ENCODE measurements at places on chromosomes 6 and 20.

GRCh38 chr6:37530297-37530696 is 30.6 kb upstream of the CCDC167 start:
- DNase-seq = no peak

DNA sequence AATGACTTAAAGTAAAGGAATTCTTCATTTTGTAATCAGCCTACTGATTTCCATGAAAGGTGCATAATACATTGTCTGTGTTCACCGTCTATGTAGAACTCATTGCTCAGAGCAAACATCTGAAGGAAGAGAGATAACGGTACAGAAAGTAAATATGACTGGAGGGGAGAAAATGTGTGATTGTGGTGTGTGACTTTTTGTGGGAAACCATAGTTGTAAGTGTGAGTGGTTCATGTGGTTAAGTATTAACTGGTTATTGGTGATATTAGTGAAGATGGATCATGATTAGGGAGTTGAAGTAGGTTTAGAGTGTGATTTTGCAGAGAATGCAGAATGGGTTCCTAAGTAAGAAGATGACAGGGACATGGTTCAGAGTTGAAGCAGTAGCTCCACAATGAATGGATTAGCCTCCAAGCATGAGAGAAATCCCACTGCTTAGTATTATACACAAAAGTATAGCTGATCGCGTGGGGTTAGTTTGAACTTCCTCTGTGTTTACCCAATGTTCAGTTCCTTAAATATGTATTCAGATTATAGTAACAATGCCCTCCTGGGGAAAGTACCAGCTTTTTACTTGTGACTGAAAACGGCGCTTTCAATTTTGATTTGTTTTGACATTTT is 368.9 kb downstream of the UTRN start:
- DNase-seq = no peak

DNA sequence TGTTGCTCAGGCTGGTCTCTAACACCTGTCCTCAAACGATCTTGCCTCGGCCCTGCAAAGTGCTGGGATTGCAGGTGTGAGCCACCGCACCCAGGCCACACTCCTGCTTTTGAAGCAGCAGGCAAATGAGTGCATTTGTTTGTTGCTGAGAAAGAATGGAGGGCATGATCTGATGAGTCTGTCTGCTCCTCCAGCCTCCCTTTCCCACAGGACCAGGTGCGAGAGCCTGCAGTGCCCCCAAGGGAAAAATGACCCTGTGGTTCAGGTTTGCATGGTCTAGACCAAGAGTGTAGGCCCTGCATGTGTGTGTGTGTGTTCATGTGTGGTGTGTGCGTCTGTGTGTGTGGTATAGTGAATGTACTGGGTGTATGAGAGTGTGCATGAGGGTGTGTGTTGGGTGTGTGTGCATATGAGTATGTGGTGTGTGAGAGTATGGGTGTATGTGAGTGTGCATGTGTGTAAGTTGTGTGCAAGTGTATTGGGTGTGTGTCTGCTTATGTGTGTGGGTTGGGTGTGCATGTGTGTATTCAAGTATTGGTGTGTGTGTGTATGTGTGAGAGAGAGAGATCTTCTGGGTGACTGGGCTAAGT is 22.8 kb upstream of the FOXC1 start:
- no peak for DNase-seq

GRCh38 chr20:16119909-16120308 is 453.3 kb downstream of the KIF16B start:
- DNase-seq = no peak

- DNase-seq = no peak
These were observed 357.9 kb upstream of the TSHZ2 start for GRCh38 chr20:52614051-52614863.

DNA sequence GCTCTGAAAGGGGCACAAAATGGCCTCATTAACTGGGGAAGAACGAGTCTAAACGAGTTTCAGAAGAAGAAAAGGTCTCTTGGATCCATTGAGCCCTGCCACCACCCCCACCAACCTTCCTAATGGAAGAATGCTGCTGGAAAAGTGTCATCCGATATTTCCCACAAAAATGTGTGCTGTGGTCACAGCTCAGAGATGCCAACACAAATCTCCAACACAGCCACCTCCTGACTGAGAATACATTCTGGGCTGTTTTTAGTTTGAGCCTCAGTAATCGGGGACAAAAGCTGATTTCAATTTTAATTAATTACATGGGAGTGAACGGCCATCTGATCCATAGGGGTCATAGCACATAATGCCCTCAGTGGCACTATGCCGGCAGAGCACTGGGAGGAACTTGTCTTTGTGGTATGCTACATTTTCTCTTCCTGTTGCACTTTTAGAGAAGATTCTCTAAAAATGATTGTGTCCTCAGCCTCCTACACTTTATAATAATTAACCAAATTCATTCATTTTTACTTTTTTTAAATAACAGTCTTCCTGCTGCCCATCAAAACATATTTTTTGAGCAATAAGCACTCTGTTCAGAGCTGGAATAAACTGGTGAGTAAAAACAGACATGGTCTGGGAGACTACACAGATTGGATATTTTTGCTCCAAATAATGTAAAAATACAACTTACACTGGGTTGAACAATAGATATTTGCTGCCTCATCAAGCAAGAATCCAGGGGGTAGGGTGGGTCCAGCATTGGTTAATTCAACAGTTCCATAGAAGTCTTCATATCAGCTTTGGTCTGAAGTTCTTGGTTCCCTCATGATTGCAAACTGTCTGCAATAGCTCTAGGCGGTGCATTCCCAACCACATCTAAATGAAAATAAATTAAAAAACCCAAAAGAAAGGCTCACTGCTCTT is 143.6 kb upstream of the TMEM170B start:
- DNase-seq = no peak

DNA sequence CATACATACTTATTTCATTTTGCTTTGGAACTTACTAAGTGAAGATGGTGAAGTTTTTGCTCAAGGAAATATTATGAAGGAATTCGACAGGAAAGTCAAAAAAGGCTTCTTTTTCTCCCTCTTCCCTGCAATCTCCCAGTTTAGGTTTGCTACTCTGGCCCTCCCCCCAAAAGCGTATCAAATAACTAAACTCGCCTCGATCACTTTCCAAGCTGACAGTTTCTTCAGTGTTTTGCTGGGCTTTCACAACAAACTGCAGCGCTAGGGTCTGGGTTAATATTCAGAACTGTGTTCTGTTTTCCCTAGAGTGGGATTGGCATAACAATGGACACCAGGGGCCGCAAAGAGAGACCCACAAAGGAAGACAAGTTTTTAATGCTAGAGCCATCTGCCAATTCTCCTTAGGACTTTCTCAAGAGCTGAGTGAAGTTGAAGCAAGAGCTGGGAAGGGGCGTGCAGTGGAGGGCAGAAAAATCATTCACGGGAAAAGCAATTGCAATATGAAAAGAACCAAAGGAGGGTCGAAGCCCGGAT is 57.8 kb downstream of the ATP9A start:
- no peak for DNase-seq
